ENCODE measurements at places on chromosomes 16 and 17.

DNA sequence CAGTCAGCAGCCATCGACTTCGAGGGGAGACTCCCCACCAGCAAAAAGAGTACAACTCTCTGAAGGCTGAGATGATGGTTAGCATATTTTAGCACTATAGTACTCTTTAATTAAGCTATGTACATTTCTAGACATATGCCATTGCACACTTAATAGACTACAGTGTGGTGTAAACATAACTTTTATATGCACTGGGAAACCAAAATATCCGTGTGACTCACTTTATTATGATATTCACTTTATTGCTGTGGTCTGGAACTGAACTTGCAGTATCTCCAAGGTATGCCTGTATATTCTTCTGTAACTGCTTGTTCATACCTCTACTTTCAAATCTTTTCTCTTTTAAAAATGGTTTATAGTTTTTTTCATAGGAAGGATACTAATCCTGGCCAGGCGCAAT is 11.0 kb upstream of the NXPH3 start:
- DNase-seq = no peak

GRCh38 chr17:68179236-68179925 is 68.5 kb upstream of the AMZ2 start:
- DNase-seq = no peak

- no peak for DNase-seq
These were observed 42.3 kb downstream of the FZD2 start for GRCh38 chr17:44599298-44600175.

- DNase-seq = no peak
These were observed 1.5 kb upstream of the PSMD3 start for GRCh38 chr17:39979016-39979670.

- DNase-seq = no peak
These were observed 24.9 kb upstream of the CBX4 start for GRCh38 chr17:79864147-79864546.

- DNase-seq = no peak
These were observed 344 bp downstream of the PSME3IP1 start for GRCh38 chr16:57185446-57185944.

DNA sequence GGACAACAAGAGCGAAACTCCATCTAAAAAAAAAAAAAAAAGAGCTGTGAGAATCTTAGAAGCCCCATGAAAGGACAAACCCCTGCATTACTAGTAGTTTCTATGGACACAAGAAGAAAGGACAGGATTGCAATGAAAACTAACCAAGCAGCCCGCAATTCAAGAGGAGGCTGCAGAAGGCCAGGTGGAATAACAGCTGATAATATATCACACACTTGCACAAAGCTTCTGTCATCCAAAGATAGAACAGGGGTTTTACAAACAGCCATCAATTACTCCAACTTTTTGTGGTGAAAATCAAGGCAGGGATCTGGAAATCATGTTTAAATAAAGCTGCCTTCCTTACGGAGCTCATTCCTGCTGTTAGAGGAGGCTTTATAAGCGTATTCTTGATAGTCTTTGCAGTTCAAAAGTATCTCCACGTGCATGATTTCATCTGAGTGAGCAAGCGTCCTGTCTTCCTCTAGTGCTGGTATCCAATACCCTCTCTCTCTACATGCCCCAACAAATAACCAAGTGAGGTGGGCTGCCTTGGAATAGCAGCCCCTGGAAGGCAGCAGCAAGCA is 23.1 kb upstream of the TMEM94 start:
- no peak for DNase-seq

- DNase-seq = no peak
These were observed 76.4 kb downstream of the ANKRD11 start for GRCh38 chr16:89413811-89414585.

- no peak for DNase-seq
These were observed 8.4 kb upstream of the EXOC7 start for GRCh38 chr17:76111956-76112355.

DNA sequence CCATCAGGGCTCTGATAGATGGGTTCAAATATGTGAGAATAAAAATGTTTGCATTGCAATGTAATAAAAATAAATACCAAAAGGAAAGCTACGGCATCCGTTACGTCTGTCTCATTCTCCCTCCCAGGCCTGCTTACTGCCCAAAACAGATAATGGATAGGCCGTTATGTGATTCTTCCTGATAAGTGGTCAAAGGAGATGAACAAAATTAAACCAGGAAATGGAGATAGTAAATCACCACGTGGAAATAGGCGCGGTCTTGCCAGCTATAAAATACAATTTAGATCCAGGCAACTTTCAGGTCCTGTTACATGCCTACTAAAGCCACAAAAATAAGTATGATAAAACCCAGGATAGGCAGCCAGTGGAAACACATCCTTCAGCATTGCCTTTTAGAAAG is 49.5 kb upstream of the CCL1 start:
- no peak for DNase-seq

DNA sequence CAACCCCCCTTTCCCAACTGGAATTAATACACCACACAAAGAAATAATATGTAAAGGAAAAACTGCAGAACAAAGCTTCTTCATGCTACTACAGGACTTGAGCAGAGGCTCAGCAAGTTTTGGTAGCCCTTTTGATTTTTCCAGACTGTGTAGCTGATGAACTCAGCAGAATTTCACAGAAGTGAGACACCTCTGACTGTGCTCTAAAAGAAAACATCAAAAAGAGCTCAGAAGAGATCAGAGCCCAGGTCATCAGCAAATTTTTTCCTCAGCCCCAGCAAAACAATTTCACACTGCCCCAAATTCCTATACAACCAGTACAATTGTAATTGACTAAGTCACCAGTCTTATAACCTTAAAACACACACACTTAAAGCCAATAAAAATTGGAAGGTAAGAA is 38.0 kb downstream of the TTC19 start:
- no peak for DNase-seq

- DNase-seq = no peak
These were observed 22.0 kb upstream of the FLCN start for GRCh38 chr17:17258998-17259397.

GRCh38 chr16:2404099-2404498 is 25.1 kb upstream of the CCNF start:
- DNase-seq = no peak

- no peak for DNase-seq
These were observed 42.3 kb downstream of the MAPT start for GRCh38 chr17:45936610-45937009.

GRCh38 chr17:36149296-36149820 is 27.1 kb downstream of the TBC1D3B start:
- DNase-seq = no peak

DNA sequence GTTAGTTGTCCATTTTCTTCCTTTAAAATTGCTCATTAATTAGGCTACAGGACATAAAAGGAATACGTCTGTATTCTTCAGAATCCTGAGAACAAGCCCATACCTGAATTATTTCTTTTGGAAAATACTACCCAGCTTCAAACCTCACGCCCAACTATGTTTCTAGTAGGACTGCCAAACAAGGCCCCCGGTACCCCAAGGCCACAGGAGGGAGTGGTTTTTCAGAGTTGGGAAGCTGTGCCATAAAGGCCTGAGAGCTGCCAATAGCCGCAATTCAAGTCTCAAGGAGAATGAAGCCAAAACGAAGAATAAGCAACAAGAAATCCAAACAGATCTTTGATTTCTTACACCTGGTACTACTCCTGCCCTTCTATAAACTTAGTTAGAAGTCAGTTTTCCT is 48.3 kb downstream of the UBE2G1 start:
- DNase-seq = no peak

- no peak for DNase-seq
These were observed 50.4 kb upstream of the ERN1 start for GRCh38 chr17:64180089-64181073.

GRCh38 chr17:79483842-79484241 is 127.0 kb downstream of the RBFOX3 start:
- no peak for DNase-seq

DNA sequence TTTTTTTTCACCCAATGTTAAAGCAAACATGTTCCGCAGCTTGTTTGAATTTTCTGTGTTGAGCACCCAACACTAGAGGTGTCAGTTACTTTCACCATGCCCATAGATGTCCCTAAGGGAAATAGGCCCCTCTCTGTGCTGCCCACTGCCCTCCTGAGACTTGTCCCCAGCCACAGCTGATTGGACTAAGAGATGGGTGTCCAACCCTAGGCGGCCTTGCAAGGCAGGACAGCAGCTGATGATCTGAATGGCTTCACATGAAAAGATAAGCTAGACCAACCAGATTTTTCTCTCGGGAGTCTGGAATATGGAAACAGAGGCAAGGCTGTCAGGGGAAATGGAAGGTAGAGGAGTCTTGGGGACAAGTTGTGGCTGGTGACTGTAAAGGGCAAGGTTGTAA is 6.1 kb upstream of the CALB2 start:
- DNase-seq = no peak

- no peak for DNase-seq
These were observed 5.9 kb downstream of the NDUFAB1 start for GRCh38 chr16:23590181-23590580.

GRCh38 chr16:3475604-3476375 is 19.5 kb downstream of the C16orf90 start:
- DNase-seq = no peak

DNA sequence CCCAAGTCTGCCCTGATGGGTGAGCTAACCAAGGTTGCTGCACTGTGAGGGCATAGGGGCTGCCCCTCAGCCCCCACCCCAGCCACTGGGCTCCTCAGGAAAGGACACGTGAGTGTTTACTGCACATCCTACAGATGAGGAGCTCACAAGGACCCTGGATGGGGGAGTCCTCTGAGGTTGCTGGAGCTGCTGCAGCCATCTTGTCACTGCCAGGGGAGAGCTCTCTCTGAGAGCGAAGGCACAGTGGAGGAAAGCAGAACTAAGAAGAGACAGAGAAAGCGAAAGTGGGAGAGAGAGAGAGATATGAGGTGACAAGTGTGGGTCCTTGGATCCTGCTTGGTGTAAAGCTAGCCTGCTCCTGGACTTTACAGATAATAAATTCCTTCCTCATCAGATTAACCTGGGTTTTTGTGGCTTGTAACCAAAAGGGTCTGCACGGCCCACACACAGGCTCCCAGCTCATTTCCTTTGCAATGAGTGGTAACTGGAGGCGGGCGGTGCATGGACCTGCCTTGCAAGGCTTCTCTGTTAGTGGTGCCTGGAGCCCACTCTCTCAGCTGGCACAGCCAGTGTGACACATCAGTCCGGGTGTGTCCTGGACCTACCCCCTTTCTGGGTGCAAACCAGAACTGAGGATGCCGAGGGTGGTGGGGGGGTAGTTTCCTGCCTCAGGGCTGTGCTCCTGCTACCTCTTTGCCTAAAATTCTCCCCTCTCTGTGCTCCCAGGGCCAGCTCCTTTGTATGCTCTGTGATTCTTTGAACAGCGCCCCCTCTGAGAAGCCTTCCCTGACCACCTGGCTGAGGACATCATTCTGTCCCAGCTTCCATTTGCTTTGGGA is 14.2 kb downstream of the SNX20 start:
- DNase-seq = no peak

DNA sequence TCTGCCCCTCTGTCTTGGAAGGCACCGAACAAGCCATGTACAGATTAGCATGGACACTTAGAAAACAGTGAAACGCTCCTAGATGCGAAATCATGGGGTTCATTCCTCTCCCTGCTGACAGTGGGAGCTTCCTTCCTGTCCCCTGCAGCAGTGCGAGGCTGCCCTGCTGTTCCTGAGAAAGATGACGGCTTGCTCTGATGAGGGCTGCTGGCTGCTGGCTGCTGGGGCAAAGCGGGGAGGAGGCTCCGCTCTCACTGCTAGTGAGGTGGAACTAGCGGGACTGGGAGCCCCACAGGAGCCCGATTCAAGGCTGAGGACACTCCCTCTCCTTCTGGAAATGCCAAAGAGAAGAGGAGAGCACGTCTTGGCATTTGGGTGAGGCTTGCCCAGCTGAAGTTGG is 25.9 kb upstream of the CACNG4 start:
- DNase-seq = no peak

DNA sequence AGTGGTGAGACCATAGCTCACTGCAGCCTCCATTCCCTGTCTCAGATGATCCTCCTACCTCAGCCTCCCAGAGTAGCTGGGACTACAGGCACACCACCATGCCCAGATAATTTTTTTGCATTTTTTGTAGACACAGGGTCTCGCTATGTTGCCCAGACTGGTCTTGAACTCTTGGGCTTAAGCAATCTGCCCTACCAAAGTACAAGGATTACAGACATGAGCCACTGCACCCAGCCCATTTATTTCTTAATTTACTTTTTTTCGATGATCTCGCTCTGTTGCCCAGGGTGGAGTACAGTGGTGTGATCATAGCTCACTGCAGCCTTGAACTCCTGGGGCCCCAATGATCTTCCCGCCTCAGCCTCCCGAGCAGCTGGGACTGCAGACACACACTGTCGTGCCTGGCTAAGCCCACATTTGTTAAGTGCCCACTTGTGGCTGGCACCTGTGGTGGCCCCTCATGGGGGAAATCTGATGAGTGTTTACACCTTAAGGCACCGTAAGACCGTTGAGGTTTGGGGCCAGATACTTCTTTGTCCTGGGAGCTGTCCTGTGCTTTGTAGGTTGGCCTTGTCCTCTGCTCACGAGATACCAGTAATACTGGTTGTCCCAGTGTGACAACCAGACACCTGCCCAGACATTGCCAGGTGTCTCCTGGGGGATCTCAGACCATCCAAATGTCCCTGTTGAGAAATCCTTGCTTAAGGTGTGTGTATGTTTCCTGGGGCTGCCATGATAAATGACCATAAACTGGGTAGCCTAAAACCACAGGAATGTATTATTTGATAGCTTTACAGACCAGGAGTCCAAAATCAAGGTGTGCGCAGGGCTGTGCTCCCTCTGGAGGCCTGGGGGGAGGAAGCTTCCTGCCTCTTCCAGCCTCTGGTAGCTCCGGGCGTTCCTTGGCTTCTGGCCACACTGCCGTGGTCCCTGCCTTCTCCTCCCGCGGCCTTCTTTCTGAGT is 141.4 kb upstream of the GSE1 start:
- no peak for DNase-seq

- no peak for DNase-seq
These were observed 532.8 kb downstream of the XYLT1 start for GRCh38 chr16:16938009-16938408.

GRCh38 chr17:78107457-78107856 is 21.1 kb downstream of the TMC6 start:
- no peak for DNase-seq

- no peak for DNase-seq
These were observed 30.1 kb upstream of the SNN start for GRCh38 chr16:11638140-11638539.

DNA sequence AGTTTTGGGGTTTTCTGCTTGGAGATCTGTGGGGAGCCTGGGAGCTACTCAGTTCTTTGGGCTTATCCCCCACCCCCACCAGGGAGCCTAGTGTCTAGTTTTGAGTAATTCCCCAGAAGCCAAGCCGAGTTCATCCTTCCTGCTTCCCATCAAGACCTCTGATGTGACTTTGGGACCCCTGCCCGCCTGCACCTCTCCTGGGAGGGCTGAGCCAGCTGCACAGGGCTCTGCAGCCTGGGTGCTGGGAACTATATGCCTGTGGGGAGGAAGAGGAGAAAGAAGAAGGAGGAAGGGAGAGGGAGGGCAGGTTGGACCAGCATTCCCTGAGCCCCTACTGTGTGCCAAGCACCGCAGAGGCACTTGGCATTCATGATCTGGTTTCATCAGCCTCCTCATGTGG is 178.9 kb downstream of the TMEM132E start:
- DNase-seq = no peak
